Activated T-cell treated with anti-CD3 and anti-CD28 coated beads for 48 hours (primary cell): ENCODE measurements at places on chromosomes 3 and 15.

DNA sequence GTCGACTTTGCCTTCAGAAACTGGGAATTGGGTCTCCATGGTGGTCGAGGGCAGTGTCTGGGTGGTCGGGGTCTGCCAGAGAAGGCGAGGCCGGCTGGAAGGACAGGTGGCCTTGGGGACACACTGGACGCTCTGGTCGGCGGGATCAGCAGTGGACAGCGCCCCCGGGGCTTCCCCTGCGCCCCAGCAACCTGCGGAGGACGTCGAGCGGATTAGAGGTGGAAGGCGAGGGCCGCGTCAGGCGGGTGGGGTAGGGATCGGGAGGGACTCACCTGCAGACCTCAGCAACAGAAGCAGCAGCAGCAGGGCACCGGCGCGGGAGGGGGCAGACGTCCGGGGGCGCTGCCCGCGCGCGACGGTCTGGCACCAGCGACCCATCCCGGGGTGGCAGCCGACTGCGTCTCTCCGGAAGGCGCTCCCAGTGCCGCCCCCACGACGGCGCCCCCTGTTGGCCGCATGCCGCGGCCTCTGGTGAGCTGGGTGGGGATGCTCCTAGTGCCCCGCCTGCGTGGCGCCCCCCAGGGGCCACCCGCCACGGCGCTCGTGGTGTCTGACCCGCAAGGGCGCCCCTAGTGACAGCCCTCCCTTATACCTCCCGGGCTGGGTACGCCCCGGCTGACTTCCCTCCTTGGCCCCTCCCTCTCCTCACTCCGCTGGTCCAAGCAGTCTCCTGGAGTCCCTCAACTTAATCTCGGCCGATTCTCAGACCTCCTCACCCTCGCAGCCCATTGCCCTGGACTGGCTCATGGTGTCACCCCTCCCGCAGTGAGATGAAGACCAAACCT lies at the start of gene PRSS50:
Gene PRSS50, minus strand, starts transcription at position 423 of the 785 bp plus-strand sequence. Its CDS starts 45 bp downstream, at position 378.
- peak; percentile 53 for DNase-seq

DNA sequence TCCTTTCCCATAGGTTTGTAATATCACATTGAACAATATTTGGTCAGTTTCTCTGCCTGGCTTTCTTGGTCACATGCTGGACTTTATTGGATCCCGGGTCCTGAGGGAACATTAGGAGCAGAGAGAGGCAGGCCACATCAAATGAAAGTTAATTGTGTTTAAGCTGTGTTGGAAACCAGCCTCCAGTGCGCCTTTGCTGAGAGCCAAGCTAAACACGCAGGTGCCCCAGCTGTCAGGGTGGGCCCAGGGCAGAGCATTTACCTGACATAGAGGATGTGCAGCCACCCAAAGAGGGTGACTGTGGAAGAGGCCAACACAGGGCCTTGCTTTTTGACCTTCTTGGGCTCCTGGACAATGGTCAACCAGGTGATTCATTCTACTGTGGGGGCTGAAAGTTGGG lies 149.3 kb downstream of the EBLN2 start:
- DNase-seq = no peak

DNA sequence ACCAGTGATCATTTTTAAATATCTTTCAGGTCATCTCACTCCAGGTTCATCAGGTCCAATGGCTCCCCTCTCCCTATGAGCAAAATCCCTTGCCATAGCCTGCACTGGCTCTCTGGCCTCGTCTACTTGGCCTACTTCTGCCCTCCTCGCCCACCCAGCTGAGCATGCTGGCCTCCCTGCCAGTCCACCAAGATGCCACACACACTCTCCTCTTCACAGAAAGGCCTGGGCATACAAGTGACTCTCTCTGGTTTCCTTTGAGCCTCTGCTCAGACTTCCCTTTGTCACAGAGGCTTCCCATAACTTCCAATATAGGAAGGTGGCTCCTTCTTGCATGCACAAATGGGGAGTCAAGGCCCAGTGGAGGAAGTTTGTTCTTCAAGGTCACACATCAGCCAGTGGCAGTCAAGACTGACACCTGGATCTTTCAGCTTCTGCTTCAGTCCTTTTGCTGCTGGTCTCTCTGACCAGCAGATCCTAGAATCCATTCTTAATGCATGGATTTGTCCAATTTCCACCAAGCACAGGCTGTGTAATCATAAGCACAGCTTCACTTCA lies 223.2 kb upstream of the HES1 start:
- no peak for DNase-seq

DNA sequence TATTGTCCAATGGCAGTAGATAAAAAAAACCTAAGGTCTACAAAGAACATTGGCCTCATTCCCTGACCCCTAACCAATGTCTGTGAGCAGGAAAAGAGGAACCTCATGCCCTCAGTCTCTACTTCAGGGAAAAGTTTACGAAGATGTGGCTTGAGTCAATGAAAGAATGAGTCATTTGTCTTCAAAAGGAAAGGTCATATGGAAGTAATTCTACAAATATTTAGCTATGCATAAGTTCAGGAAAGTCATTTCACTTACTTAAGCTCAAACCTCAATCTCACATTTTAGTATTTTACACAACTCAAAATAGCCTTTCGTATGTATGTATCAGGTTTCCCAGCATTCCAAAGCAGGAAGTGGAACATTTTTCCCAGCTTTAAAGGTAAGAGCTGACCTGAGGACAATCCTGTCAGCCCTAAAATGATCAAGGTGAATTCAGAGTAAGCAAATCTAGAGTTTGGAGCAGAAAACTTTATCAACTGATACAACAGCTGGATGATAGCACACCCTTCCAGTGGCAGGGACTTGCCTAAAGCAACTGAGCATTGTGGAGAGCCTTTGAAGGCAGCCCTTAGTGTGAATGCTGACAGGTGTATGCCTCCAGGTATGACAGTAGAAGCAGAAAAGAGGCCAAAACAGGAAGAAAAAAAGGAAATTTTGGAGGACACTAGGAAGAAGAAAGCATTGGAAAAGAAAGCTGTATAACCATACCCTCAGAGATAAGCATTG lies 53.9 kb upstream of the ACKR4 start:
- DNase-seq = no peak

- no peak for DNase-seq
Observed at GRCh38 chr3:195247086-195247862, 23.7 kb downstream of the XXYLT1 start.

GRCh38 chr3:157532529-157533297 lies 29.5 kb upstream of the VEPH1 start:
- no peak for DNase-seq

- DNase-seq = no peak
Observed at GRCh38 chr3:185423178-185423577, 60.2 kb downstream of the MAP3K13 start.

GRCh38 chr15:23074684-23075083 lies 35.3 kb upstream of the TUBGCP5 start:
- DNase-seq = no peak

DNA sequence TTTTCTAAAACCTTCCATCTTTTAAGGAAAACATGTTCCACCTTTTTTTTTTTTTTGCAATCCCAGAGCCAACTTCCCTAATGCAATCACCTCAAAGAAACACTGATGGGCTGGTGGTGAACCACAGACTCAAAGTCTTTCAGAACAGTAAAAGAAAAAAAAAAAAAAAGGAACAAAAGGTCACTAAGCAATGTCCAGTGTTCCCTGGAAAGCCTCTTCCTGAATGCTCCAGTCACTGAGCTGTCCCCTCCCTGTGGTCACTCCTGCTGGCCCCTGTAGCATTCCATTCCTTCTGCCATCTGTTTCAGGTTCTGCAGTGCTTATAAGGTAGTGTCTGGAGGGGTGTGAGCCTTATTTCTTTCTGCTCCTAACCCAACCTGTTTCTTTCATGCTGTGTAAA lies 53.3 kb downstream of the AAGAB start:
- DNase-seq = no peak

- DNase-seq = no peak
Observed at GRCh38 chr3:182925944-182926337, 54.4 kb downstream of the DCUN1D1 start.

- peak; percentile 15 for DNase-seq
Observed at GRCh38 chr3:13932578-13933295, 52.9 kb upstream of the WNT7A start.

DNA sequence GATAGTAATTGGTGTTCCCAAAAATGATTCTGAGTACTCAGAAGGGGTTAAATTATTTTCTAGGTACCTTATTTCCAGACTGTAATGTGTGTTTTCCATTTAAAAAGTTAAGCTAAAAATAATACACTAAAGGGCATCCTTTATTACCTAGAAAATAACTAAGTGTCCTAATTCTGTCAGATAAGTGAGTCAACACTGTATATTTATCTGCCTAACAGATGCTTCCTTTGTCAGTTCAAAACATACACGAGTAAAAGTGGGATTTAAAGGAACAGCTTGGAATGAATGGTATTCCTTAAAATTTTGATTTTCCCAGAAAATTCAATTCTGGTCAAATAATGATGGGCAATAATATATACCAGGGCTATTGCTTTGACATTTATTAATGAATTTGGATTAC lies 78.3 kb downstream of the ADAMTSL3 start:
- no peak for DNase-seq

GRCh38 chr3:173066044-173067004 lies 74.7 kb downstream of the SPATA16 start:
- no peak for DNase-seq

DNA sequence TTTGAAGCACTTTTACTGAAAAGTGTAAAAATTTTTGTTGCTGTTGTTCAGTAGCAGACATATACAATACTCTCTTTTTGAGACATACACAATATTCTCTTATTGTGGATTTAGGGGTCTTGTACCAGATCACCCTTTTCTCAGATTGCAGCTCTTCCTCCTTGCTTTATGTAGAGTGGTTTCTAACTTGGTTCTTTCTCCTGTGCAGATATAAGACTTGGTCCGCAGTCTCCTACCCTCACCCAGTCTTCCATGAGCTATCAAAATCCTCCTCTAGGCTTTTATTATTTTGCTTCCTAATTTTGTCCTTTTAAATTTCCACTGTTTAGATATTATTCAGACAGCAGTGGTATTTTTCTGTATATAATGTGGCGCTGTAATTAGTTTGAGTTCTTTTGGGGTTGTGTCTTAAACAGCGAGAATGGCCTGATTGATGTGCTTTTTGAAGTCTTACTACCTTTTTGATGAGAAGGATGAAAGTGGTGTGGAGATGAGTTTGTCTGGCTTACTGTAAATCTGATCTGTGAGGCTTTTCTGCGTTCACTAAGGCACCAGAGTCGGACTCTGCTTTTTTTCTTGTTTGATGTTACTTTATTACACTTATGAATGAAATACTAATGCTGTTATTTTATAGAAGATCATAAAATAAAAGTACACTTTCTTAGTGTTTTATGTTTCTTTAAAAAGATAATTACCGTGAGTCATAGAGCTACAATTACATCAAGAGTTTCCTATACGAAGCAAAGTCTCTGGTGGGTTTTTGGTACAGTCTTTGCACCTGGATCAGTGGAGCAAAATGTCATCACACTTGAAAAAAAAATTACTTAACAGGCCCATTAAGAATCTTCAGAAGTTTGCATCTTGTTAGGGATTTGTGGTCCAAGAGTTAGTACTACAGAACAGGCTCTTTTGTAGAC lies 27.8 kb downstream of the FNDC3B start:
- no peak for DNase-seq

DNA sequence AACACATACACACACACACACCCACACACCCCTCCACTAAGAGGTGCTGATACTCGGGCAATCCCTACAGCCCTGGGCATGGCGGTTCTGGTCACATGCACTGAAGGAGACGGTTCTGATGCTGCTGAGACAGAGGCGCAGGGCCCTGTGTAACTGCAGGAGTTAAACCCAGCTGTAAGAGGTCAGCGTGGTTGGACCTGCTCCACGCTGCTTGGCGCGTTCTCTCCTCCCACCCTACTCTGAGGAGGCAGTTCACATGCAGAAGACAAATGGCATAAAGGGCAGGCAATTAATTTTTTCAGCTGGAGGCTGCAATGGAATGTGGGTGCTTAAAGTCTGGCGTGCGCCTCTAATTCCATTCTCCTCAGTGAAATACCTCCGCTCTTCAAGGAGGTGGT lies 35.2 kb downstream of the GRK7 start:
- no peak for DNase-seq

- DNase-seq = no peak
Observed at GRCh38 chr15:93943586-93943985, 287.8 kb upstream of the MCTP2 start.

- no peak for DNase-seq
Observed at GRCh38 chr15:71138473-71138872, 23.2 kb downstream of the THSD4 start.

DNA sequence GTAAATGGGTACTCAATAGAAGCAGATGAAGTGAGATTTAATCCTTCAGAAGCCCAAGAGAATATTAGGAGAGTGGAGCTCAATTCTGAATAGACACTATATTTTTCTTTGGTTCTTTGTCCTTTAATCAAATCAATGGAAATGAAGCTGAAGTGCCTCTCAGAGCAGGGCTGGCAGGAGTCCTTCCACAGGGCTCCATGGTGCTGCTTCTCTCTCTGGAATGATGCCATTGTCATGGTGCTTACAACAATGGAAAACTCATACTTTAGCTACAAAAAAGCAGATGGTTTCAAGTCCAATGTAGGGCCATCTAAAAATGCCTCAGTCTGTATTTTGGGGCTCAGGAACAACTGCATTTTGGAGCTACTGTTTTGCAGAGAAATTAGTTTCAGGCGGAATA lies 125.1 kb downstream of the SNRK start:
- no peak for DNase-seq

DNA sequence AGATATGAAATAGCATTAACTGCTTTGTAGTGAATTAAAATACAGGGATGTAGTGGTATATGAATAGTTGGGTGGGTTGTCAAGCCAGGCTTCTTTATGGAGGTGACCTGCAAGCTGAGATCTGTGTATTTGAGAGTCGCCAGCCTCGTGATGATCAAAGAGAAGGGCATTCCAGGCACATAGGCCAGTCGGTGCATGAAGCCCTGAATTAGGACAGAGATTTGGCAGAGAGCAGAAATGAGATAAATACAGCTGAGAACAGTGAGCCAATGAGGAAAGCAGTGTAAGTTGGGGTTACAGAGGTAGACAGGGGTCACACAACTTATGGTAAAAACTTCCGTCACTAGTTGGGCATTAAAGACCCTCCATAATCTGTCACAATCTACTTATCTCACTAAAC lies 641.9 kb downstream of the OTOL1 start:
- DNase-seq = no peak

DNA sequence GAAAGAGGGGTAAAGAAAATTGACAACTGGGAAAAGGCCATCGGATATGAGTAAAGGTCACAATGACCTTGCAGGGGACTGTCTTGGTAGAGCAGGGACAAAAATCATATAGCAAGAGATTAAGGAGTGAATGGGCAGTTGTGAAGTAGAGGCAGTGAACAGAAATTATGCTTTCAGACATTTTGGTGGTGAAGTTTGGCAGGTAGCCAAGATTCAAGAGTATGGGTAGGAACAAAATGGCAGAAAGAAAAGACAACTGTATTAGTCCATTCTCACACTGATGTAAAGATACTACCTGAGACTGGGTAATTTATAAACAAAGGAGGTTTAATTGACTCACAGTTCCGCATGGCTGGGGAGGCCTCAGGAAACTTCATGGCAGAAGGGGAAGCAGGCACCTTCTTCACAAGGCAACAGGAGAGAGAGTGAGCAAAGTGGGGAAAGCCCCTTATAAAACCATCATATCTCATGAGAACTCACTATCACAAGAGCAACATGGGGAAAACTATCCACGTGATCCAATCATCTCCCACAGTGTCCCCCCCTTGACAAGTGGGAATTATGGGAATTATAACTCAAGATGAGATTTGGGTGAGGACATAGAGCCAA lies 84.0 kb downstream of the CGNL1 start:
- no peak for DNase-seq
